ENCODE measurements at places on chromosomes 12 and 14. TPM values are rescaled to one million over a fixed set of nuclear protein-coding genes. Genes with fewer than 3 reads are reported as not detected.

The SERPINA3 gene
- not detected for total RNA-seq

The A2M gene
- total RNA-seq, result 45.0 TPM

The DEPDC4 gene
- 0.39 TPM for total RNA-seq

The SLC25A47 gene
- total RNA-seq, result not detected

The BDKRB2 gene
- 1.9 TPM for total RNA-seq

The GALNT9 gene
- total RNA-seq, result 2.1 TPM

The HNRNPC gene
- 903 TPM for total RNA-seq

The TRPV4 gene
- total RNA-seq, result 3.4 TPM

The IRAK4 gene
- total RNA-seq, result 14.5 TPM

The GLIPR1L1 gene
- total RNA-seq, result not detected

The CEBPE gene
- total RNA-seq, result not detected

The PLEKHH1 gene
- 0.05 TPM for total RNA-seq

The CISTR gene
- not detected for total RNA-seq

The OTUB2 gene
- total RNA-seq, result 2.6 TPM

The HOXC13 gene
- total RNA-seq, result not detected

The FITM1 gene
- 0.10 TPM for total RNA-seq

The PRH2 gene
- not detected for total RNA-seq

The DDX47 gene
- 77.3 TPM for total RNA-seq

The PLEKHG7 gene
- not detected for total RNA-seq
